GDM1 (cell line): ENCODE measurements at places on chromosomes 1 and 21.

DNA sequence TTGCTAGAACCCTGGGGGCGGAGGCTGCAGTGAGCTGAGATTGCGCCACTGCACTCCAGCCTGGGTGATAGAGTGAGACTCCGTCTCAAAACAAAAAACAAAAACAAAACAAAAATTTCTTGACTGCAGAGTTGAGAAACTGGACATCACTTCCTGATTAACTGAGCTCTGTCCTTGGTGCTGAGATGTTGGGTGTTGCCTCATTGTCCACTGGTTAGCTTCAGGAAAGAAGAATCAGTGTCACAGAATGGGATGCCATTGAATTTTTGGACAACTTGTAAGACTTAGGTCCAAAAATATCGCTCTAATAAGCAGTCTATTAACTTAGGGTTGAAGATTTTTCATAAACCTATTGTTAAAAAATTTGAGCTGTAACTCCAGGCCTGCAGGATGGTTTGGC is 23.8 kb upstream of the KCNA10 start:
- DNase-seq, result no peak

GRCh38 chr1:156129687-156130577 is 15.4 kb downstream of the LMNA start:
- DNase-seq, result peak; percentile 48

DNA sequence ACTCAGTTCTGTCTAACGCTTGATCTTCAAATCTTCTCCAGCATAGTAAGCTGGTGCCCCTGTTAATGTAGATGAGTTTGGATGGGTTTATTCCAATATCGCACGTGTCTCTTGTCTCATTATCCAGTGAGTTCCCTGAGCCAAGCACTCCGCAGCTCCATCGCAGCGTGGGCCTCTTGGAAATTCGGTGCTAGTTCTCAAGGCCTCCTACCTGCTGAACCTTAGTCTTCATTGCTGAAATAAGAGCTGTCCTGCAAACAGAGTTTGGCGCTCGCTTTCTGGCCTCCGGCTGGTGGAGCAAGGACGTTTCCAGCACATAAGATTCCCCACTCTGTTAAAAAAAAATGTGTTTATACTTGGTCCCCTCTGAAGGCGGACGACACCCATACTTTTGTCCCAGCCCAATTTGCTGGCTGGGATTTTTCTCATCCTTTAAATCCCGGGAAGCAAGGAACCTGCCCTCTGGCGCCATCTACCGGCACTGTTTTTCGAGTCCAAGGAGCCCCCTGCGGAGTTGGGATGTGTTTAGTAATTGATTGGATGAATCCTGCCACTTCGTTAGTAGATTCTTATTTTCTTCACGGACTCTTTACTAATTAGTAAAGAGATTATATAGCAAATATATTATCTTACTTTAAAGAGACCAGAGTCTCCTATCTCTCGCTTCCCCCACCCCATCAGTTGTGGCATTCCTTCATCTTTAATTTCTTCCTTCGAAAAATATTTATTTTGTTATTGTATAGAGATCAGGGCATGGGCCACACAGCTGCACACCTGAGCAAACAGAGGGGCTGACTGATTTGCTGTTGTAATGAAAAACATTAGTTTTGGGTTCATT is 14.7 kb downstream of the JUN start:
- no peak for DNase-seq

- no peak for DNase-seq
These were observed 22.2 kb upstream of the DPT start for GRCh38 chr1:168751195-168751650.

GRCh38 chr1:225257081-225257480 is 170.8 kb downstream of the LBR start:
- DNase-seq, result no peak

DNA sequence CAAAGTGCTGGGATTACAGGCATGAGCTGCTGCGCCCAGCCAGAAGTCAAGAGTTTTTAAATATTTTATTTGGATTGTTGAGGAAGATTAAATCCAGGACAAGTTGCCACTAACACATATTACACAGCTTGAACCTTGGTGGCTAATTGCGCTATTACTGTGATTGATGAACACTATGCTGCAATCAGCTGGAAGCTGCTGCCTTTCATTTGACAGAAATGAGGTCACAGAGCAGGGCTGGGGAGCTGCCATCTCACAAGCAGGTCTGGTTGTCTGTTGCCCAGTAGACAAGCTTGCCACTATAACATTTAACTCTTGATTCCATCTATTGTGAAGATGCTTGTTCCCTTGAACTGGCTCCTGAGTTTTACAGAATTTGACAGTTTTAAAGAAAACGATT is 37.4 kb upstream of the NRDC start:
- no peak for DNase-seq

GRCh38 chr1:23023174-23023845 is 4.0 kb downstream of the KDM1A start:
- no peak for DNase-seq

- peak; percentile 25 for DNase-seq
These were observed 6.6 kb downstream of the LDLRAD2 start for GRCh38 chr1:21818656-21819055.

DNA sequence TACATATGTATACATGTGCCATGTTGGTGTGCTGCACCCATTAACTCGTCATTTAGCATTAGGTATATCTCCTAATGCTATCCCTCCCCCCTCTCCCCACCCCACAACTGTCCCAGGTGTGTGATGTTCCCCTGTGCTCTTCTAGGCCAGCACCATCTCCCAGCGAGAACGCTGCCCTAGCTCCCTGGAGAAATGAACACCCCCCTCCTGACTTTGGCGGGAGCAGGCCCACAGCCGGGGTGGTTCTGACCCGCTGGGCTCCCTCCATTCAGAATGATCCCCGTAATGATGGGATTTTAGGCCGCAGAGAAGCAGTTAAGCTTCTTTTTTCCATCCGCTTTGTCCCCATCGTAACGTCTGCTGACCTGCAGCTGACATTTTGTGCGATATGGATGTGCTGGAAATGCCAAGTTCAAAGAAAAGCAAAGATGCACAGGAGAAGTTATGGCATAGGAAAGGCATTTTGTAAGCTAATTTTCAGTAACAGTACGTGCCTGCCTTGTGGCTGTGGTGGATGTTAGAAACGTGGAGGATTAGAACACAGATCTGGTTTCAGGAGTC is 39.3 kb downstream of the ELK4 start:
- DNase-seq, result no peak

- no peak for DNase-seq
These were observed 30.2 kb downstream of the ADARB1 start for GRCh38 chr21:45104560-45104959.

GRCh38 chr1:156608036-156608674 is 6.9 kb upstream of the GPATCH4 start:
- DNase-seq, result peak; percentile 55

DNA sequence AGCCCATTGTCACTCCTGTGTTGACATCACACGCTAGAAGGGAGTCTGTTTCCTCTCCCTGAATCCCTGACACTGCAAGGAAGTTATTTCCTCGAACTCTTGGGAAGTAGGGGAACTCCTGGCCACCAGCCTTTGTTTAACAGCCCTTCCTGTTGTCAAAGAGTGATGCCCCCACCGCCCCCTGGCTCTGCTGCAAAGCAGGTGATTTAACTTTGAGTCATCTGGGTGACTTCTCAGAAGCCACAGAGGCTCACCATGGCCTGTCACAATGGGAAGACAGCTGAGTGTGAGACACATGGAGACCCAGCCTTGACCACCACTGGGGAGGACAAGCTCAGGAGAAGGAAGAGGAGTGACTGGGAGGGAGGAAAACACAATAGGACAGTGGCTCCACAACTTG is 182.8 kb downstream of the PSMG1 start:
- no peak for DNase-seq

GRCh38 chr1:110713221-110713620 is 38.5 kb upstream of the KCNA3 start:
- DNase-seq, result no peak

- DNase-seq, result no peak
These were observed 76.9 kb downstream of the C1orf21 start for GRCh38 chr1:184463680-184464079.

DNA sequence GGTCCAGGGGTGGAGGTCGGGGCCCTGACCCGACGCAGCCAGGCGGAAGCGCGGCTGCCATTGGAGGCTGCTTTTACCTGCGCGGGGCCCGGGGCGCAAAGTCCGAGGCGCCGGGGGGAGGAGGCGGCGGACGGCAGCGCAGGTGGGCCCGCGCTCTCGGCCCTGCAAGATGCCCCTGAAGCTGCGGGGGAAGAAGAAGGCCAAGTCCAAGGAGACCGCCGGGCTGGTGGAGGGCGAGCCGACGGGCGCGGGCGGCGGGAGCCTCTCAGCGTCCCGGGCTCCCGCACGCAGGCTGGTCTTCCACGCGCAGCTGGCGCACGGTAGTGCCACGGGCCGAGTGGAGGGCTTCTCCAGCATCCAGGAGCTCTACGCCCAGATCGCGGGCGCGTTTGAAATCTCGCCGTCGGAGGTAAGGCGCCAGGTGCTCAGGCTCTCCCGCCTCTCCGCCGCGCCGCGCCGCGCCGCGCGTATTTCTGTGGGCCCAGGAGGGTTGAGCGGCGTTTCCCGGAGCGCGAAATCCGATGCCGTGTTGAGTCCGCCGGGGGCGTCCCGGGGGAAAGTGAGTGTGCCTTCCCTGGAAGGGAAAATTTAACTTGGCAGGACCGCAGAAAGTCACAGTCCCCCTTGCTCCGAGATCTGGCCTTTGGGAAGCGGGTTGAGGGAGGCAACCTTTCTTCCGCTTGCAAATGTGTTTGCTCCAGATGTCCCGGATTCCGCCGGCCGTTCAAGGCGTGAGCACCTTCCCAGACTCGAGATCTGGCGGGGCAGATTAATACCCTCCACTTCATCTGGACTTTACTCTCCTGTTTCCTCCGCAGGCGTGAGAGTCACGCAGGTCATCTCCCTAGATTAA is at the start of gene GIPC2:
GIPC2 (plus strand) TSS at position 41 of the 853 bp plus-strand sequence; CDS start at position 170, 129 bp downstream.
- DNase-seq, result no peak

DNA sequence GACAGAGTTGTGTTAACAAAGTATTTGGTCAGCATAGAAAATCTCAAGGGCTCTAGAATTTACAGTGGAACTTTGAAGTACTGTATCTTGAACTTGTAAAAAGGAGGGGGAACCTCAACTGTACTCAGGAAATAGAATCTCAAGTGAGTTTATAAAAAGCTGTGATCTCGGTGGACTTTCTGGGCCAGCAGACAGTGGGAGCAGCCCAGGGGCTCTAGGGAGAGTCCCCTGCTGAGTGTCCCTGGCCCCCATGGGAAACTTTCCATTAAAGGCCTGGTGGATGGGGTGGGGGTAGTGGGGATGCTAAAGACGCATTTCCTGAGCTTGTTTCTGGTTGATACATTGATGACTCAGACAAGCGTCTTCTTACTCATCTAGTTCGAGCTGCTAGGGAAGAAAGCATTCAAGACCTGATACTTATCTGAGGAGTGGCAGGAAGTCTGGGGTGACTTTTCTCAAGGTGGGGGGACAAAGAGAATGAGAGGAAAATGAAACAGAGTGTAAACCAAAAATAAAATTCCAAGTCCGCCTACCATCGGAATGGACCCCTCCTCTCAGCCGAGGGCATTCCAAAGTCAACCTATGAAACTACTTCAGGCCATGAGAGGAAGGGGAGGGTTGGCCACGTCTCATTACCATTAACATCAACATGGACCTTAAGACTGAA is 65.5 kb downstream of the NID1 start:
- no peak for DNase-seq

DNA sequence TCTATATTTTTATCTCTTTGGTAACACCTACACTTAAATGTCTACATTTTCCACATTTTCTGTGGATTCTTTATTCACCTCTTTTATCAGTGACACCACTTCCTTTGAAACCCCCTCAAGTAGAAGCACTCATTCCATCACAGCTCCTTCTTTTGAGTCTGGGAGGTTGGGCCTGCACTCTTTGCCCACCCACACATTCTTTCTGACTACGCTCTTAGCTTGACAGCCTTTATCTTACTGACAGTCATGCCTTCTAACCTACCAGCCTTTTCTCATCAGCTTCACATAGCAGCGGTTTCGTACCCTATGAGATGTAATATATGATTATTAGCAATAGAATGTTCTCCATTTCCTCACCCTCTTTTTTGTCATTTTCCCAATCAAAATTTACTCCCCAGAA is 151.9 kb downstream of the TNFSF18 start:
- DNase-seq, result no peak

- DNase-seq, result peak; percentile 60
These were observed 183.8 kb downstream of the DHRS3 start for GRCh38 chr1:12434174-12434573.

DNA sequence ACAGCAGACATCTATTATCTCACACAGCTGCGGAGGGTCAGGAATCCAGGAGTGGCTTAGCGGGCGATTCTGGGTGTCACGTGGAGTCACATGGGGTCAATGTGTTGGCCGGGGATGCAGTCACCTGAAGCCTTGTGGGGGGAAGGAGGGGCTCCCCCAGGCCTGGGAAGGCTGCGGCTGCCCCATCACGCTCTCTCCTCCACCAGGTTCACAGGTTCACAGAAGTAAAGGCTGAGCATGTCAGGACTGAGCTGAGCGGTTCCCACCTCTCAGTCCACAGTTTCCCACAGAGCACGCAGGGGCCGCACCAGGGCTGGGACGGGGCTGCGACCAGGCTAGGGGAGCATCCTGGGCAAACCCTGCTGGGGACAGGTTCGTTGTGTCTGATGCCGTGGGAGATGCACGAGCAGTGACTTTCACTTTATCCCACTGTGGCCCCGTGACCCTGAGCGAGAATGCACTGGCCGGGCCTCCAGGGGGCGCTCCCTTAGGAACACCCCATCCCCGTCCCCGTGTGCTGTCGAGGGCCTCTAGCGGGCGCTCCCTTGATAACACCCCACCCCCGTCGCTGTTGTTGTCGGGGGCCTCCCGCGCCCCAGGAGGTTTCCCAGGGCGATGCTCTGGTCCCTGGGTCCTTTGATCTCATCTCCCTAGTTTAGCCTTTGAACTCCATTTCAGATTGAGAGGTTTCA is 73.2 kb upstream of the TRAPPC10 start:
- peak; percentile 36 for DNase-seq

GRCh38 chr21:45990741-45991605 is 9.4 kb downstream of the COL6A1 start:
- no peak for DNase-seq

DNA sequence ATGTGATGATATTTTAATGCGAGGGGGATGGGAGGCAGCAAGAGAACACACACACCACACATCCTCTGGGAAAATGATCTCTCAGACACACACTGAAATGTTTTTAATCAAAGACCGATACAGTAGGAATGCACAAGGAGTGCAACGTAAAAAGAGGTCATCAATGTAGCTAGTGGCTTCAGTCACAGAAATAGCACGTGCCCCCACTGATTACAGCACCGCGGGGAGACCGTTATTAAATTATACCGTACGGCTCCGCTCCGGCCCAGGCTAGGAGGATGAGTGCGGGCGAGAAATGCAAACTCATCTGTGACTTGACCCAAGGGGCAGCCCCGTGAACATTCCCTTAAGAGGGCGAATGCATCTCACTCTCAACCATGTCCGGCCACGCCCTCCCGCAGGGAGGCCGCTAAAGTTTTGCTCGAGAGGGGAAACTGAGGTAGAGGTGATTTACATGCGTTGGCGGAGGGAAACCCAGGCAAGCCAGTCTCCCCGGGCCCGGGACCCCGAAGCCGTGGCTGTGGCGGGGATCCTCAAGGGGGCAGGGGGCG is 552 bp downstream of the UBR4 start:
- DNase-seq, result no peak

GRCh38 chr1:183379951-183380350 is 38.2 kb downstream of the NMNAT2 start:
- DNase-seq, result no peak

- no peak for DNase-seq
These were observed 2.3 kb downstream of the OVAAL start for GRCh38 chr1:180560868-180561600.
